Right lobe of liver (tissue), 6 donors: ENCODE measurements at places on chromosomes 5 and 9.

DNA sequence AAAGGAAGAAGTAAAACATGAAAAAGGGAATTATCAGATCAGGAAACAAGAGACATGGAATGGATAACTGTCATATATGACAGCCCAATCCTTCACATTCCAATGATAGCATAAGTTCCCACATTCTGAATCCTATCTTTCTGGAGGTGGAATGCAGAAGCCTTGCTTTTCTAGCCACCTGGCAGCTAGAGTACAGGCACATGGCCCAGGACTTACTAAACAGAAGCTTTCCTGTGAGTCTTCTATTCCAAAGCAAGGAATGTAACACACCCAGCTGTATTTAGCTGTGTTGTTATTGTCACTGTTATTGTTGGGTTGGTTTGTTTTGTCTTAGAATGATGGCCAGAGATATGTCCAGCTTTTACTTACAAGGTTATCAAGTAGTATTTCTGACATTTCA is 780.5 kb upstream of the ZNF608 start:
- DNase-seq: no peak

DNA sequence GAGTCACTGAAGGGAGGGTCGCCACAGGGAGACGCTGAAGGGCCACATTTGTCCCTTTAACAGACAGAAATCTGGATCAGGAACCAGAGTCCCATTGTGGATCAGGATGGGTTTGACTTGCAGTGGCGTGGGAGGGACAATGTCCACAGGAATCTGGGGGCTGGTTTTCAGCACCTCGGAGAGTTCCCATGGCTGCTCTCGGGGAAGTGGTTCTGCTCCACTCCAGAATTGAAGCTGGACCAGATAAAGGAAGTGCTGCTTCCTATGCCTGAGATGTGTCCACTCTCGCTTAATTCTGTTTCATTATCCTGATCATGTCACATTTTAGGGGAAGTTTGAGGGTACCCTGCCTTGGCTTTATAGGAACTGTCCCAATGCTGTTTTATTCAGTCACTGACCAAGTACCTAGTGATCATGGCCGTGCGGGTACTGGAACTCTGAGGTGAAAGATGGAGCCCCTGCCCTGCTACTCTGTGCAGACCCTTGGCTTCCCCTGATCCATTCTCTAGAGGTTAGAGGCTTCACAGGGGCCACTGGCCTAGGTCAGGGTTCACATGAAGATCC is 28.7 kb downstream of the ENHO start:
- DNase-seq: no peak

GRCh38 chr9:83474631-83475030 is 63.6 kb downstream of the FRMD3 start:
- DNase-seq: no peak

GRCh38 chr5:112121258-112121657 is 297.8 kb downstream of the EPB41L4A start:
- DNase-seq: no peak

- DNase-seq: no peak
These were observed 85.5 kb downstream of the AK8 start for GRCh38 chr9:132792547-132792946.

- no peak for DNase-seq
These were observed 3.9 kb downstream of the EXOC3 start for GRCh38 chr5:446883-447263.

- DNase-seq: no peak
These were observed 223 bp downstream of the LRSAM1 start for GRCh38 chr9:127451608-127451857.

- no peak for DNase-seq
These were observed 95.1 kb downstream of the ARL15 start for GRCh38 chr5:54215233-54215736.

DNA sequence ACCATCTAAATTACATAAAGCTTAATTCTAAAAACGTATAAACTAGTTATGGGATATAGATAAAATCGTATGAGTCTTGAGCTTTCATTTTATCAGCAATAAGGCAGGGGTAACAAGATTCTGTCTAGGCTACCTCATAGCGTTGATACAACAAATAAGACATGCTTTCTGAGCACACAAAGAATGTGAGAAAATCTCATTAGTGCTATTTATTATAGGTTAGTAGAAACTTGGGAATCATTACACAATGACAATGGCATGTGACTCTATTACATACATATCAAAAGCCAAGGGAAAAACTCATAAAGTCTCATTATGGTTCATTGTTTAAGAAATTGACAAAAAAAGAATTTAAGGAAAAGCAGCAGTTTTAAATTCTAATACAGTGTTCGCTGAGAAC is 448.6 kb downstream of the PLK2 start:
- no peak for DNase-seq

DNA sequence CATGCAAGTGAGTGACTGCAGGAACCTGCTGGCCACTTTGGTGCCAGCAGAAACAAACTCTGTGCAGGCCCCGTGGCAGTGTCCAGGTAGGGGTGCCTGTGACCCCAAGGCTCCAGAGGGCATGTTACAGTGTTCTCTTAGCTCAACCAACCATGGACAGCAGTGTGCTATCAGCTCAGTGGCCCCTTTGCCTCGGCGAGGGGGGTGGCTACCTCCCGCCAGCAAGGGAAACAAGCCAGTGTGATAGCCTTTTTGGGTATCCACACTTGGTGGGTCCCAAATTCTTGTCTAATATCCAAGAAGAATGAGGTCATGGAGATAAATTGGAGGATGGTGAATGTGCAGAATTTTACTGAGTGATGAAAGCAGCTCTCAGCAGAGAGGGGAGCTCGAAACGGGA is 298.6 kb upstream of the SLC30A5 start:
- no peak for DNase-seq
